ENCODE measurements at places on chromosomes 12 and 14.

- H3K4me3 ChIP-seq = no peak overlapping the region
- peaks cover 31% of the 10 kb centered on the region for H3K27me3 ChIP-seq
- H3K27ac ChIP-seq = no peak overlapping the region
- DNase-seq = no peak
- peaks cover 13% of the 10 kb centered on the region for H3K4me1 ChIP-seq
Observed at GRCh38 chr12:2963154-2963759, 4.1 kb downstream of the TEAD4 start.

GRCh38 chr14:83734431-83734830 is 1795.5 kb upstream of the FLRT2 start:
- no peaks in the 10 kb centered on the region for H3K4me1 ChIP-seq
- no peak overlapping the region for H3K27ac ChIP-seq
- H3K4me3 ChIP-seq = no peak overlapping the region
- no peak for DNase-seq

DNA sequence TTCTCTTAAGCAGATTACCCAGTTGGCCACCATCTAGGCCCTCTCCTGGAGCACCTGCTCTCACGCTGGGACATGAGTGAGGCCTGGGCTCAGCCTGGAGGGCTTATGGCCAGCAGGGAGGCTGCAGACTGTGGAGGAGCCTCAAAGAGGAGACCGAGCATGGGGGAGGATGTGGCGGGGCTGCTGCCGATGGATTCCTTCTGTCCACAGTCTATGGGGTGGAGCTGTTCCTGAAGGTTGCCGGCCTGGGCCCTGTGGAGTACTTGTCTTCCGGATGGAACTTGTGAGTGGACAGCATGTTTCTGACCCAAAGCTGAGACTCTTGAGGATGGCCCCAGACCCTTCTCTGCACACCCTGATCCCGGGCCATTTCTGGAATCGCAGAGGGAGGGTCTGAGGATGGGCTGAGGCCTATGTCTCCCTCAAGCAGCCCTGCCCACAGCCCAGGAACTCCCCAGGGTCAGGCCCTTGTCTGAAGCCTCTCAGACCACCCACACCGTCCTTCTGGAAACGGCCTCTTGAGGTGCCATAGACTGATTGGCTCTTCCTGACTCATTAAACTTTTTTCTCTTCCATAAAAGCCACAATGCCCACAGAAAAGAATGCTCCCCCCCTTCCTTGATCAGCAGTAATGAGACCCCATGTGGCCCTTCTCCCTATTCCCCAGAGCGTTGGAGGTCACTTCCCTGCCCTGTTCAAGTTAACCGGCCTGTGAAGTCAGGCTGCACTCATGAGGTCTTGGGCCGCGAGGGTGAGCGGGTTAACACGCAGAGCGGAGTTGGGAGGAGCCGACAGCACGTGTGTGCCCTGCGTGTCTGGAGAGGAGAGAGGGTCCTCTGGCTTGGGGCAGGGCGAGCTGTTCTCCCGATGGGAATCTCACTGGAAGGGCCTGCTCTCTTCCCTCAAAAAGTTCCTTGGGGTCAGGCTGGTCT is 49.0 kb downstream of the SLC8B1 start:
- no peak overlapping the region for H3K27ac ChIP-seq
- H3K4me1 ChIP-seq = no peaks in the 10 kb centered on the region
- H3K27me3 ChIP-seq = no peaks in the 10 kb centered on the region
- DNase-seq = no peak
- no peak overlapping the region for H3K4me3 ChIP-seq

GRCh38 chr12:104003596-104003995 is 37.9 kb downstream of the TDG start:
- H3K4me1 ChIP-seq = peaks cover 2% of the 10 kb centered on the region
- DNase-seq = no peak
- no peak overlapping the region for H3K27ac ChIP-seq
- H3K27me3 ChIP-seq = peaks cover 16% of the 10 kb centered on the region

- H3K27me3 ChIP-seq = peaks cover 14% of the 10 kb centered on the region
- no peak for DNase-seq
- no peak overlapping the region for H3K27ac ChIP-seq
Observed at GRCh38 chr14:70080076-70080475, 108.7 kb downstream of the SLC8A3 start.

GRCh38 chr14:68787092-68787992 is 5.5 kb downstream of the ZFP36L1 start:
- no peaks in the 10 kb centered on the region for H3K27me3 ChIP-seq
- peaks cover 39% of the 10 kb centered on the region for H3K4me1 ChIP-seq
- H3K27ac ChIP-seq = peak overlapping the region; percentile 90
- DNase-seq = no peak

DNA sequence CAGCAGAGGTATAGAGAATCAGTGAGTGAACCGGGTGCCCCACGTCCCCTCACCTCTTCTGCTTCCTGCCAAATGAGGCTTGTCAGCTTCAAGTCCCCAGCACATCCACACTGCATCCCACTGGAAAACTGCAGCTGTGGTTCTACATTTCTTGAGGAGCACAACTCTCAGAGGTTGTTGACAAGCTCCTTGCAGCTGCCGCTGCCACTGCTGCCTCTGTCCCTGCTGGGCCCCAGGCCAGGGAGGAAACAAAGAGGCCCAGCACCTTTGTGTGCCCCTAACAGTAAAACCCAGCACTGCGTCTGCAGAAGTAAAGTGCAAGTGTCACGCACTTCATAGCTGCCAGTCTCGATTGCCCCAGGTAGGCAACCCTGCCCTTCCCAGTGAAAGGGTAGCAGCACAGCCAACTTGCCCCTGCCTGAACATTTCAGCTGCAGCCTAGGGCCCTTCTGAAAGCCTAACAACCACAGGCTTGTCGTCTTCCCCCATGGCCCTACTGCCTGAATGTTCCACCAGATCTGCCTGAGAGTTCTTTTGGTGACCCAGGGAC is 1162.1 kb upstream of the USP15 start:
- DNase-seq = no peak
- no peaks in the 10 kb centered on the region for H3K36me3 ChIP-seq
- H3K4me1 ChIP-seq = no peaks in the 10 kb centered on the region
- H3K27ac ChIP-seq = no peak overlapping the region

- H3K27ac ChIP-seq = peak overlapping the region; percentile 95
- DNase-seq = no peak
- peak overlapping the region; percentile 90 for H3K4me3 ChIP-seq
- H3K36me3 ChIP-seq = peaks cover 10% of the 10 kb centered on the region
- H3K4me1 ChIP-seq = peaks cover 39% of the 10 kb centered on the region
Observed at GRCh38 chr14:21436567-21437062, 19.3 kb downstream of the CHD8 start.

DNA sequence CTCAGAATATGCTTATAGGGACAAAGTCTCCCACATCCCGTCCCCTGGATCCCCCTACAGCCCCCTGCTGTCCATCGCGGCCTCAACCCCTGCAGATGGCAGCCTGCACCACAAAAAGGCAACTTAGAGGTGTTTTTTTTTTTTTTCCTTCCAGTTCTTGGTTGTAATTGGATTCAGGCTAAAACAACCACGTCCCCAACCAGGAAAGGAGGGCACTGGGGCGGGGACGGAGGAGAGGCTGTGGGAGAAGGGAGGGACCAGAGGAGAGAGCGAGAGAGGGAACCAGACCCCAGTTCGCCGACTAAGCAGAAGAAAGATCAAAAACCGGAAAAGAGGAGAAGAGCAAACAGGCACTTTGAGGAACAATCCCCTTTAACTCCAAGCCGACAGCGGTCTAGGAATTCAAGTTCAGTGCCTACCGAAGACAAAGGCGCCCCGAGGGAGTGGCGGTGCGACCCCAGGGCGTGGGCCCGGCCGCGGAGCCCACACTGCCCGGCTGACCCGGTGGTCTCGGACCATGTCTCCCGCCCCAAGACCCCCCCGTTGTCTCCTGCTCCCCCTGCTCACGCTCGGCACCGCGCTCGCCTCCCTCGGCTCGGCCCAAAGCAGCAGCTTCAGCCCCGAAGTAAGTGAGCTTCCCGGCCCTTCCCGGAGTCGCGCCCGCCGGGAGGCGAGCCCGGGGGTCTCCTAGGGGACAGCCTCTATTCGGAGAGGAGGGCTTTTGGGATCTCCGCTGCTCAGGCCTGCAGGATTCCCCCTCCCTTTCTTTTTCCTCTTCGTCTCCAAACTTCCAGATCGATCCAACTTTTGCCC is at the start of gene MMP14:
Gene MMP14 (plus strand): TSS at position 285 of the 813 bp plus-strand sequence. CDS start 233 bp downstream, at position 518.
- peaks cover 9% of the 10 kb centered on the region for H3K4me1 ChIP-seq
- H3K4me3 ChIP-seq = peak within 1 kb of the TSS; percentile 91
- DNase-seq = no peak
- peaks cover 9% of the 10 kb centered on the region for H3K36me3 ChIP-seq
- peaks cover 6% of the 10 kb centered on the region for H3K27me3 ChIP-seq

DNA sequence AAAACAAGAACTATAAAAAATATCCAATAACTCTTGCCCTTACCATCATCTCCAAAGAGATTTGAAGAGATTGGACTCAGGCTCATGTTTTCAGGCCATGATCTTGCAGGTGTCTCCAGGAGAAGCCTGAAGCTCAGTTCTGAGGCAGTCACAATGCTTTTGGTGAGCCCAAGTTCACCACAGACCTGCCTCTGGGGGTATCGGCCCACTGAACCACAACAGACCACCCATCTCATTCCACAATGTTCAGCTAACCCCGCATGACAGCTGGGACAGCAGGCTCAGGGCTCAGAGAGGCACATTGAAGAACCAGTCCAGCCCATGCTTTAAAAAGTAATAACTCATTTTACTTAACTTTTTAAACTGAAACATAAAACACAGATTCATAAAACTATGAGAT is 28.3 kb upstream of the APOLD1 start:
- peaks cover 5% of the 10 kb centered on the region for H3K36me3 ChIP-seq
- DNase-seq = no peak
- H3K27me3 ChIP-seq = no peaks in the 10 kb centered on the region

DNA sequence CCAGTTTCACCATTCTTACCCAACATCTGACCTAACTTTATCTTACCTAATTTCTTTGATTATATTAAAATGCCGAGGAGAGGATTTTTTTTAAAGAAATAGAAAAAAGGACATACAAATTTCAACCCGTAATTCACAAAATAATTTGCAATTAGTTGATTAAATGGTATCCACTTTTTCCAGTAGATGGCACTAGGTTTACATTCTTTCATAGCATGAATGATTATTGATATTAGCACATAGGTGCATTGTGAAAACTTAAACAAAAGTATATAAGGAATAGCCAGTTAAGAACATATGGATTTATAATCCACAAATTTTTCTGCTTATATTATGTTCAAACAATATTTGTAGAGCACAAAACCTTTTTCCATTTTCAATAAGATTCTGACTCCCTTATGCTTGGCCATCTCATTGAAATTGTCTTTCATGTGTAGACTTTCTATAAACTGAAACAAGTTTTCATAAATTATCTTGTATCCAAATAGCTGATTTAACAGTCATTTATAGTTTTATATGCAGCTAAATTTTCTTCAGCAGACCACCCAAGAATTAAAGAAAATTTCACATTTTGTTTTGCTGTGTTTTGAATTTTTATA is 35.3 kb downstream of the MSRB3 start:
- DNase-seq = no peak
- peaks cover 7% of the 10 kb centered on the region for H3K27me3 ChIP-seq

DNA sequence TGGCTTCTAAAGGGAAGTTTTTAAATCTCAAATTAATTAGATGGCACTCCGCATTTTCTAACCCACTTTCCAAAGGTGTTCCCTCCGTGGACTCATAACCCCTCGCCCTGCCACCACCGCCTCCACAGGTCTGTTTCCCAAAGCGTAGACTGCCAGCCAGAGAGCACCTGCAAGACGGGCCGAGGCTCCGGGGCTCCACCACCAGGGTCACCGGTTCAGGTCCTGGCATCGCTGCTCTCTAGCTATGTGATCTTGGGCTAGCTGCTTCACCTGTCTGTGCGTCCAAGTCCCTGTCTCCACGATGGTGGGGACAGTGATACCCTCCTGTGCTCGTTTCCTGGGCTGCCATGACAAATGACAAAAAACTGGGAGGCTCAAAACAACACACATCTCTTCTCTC is 11.5 kb downstream of the RIMBP2 start:
- H3K27me3 ChIP-seq = peaks cover 2% of the 10 kb centered on the region
- DNase-seq = no peak
- no peaks in the 10 kb centered on the region for H3K4me1 ChIP-seq
- H3K36me3 ChIP-seq = no peaks in the 10 kb centered on the region

DNA sequence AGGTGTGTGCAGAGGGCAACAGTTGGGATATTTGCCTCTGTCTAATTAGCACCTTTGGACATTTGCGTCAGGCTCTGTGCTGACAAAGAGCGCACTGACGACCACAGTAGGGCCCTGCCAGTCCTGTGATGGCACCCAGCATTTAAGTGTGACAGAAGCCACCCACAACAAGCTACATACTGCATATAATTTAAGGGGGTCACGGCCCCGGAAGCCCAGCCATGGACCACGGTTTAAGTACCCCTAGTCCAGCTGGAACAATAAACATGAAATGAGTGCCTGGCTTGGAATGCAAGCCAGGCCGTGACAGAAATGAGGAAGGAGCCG is 16.8 kb upstream of the DYNC1H1 start:
- H3K4me1 ChIP-seq = peaks cover 14% of the 10 kb centered on the region
- no peaks in the 10 kb centered on the region for H3K36me3 ChIP-seq
- DNase-seq = no peak
- peak overlapping the region; percentile 94 for H3K4me3 ChIP-seq

DNA sequence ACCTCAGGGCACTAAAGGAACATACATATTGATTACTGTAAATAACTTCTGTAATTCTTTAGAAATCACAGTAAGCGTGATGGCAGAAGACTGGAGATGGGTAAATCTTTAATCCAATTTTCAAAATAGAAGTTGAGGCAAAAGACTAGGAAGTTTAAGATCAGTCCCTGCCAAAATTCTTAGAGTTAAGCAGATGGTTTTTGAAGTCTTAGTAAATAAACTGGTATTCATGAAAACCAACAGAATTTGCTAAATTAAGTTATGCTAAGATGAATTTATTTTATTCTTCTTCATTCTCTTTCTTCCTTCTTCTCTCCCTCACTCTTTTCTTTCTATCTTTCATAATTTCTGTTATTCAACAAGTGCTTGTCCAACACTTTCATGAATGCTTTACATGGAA is 98.4 kb upstream of the GARIN6 start:
- no peaks in the 10 kb centered on the region for H3K27me3 ChIP-seq

- peaks cover 11% of the 10 kb centered on the region for H3K4me1 ChIP-seq
- no peak overlapping the region for H3K4me3 ChIP-seq
- H3K27me3 ChIP-seq = no peaks in the 10 kb centered on the region
Observed at GRCh38 chr14:63535918-63536317, 7.3 kb downstream of the PPP2R5E start.

- H3K27me3 ChIP-seq = peaks cover 11% of the 10 kb centered on the region
- H3K4me3 ChIP-seq = no peak overlapping the region
- no peaks in the 10 kb centered on the region for H3K4me1 ChIP-seq
Observed at GRCh38 chr14:51581017-51581881, 70.5 kb upstream of the FRMD6 start.

DNA sequence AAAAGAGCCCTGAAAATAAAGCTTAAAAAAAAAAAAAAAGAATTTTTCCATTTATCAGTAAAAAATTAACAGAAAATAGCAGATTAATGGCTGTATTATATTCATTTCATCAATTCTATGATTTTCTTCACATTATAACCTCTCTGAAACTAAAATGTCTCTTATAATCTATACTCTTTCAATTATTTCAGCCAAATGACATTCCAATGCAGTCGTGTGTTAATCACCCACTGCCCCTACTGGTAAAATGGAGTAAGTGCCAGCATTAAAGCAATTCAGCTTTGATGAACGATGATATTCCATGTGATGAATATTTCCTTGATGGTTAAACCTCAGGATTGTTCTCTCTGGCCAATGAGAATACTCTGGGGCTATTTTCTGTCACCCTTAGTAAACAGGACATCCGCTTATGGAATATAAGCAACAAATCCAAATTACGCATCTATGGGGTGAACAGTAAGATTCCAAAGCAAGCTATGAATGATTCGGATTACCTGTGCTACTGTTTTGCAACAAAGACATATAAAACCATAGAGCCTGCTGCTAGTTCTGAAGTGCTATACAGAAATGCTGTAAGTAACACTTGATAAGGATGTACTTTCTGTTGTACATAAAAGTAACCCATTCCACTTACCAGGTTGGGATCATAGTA is 20.3 kb upstream of the SYCP3 start:
- H3K27me3 ChIP-seq = no peaks in the 10 kb centered on the region
- H3K36me3 ChIP-seq = peaks cover 7% of the 10 kb centered on the region
- DNase-seq = no peak
- H3K4me3 ChIP-seq = no peak overlapping the region
- H3K27ac ChIP-seq = no peak overlapping the region

Measured in memory B cell (primary cell).